H7 (cell line): ENCODE measurements at places on chromosomes 2 and 18.
A peak's percentile ranks its signal among the peaks of the same experiment; 100 is the strongest.

DNA sequence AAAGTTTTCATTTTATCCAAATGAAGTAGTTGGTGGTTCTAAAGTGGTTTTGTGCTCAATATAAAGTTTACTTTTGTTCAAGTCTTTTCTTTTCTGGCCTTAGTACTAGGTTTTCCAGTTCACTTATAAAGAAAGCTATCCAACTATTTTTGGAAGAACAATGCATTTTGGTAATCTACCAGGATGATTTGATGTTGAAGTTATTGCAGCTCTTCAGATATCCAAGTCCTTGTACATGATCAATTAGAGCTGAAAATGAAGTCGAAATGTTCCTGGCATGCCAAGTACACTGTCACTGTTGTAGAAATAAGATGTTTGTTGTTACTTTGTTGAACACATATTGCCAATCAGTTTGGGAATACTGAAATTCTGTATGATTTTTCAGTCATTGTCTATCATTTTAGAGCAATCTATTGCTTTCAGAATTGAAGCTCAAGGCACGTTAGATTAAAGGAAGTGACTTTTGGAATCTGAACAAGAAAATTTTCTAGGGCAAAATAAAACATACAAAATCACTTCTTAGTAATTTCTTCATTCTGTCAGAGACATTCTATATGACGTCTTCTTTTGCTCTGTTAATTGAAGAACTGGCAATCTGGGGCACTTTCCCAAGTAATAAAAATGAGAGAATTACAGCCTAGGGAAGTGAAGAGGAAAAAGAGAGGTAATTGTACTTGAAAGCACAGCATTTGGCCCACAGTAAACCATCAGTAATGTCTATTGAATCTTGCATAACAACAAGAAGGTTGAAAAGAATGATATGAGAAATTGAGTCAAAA lies 232.3 kb downstream of the MREG start:
- DNase-seq = no peak

GRCh38 chr18:28855989-28856388 lies 679.1 kb upstream of the CDH2 start:
- no peak for DNase-seq

DNA sequence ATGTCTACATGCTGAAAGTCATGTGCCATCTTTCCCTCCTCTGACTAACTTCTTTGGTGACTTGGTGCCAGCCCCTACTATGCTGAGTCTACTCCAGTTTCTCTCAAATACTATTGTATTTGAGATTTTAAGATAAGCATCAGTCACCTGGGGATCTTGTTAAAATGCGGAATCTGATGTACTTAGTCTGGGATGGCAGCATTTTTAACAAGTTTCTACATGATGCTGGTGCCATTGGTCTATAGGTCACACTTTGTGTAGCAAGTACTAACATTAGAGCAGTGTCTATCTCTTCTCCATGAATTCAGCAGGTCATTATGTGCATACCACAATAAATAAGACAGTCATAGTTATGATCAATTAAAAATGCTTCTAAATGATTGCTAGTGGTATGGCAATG lies 106.9 kb downstream of the CERS6 start:
- no peak for DNase-seq

DNA sequence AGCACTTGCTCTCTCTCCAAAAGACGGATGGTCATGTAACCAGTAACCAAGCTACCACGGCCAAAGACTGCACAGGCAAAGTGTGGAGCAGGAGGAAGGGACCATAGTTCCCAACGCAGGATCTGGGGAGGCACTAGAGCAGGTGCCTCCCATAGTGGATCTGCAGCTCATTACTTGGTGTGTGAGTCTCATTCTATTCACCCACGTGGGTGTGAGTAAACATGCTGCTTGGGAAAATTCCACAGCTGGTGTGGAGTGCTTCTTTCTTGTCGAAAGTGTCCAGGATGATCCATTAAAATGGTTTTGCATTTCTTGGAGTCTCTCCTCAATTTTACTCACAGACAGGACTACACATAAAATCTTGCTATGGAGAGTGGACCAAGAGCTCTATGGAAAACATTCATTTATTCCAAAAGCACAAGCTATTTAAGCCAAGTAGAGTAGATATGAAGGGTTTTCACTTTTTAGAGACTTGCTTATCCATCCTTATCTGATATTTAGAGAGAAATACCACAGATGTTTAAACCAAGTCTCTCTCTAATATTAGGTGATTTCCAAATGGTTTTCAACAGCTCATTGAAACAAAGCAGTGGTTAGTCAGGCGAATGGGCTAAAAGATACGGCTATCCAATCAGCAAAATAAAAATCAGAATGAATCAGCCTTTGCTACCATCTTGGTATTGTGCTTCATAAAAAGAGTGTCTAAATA lies 104.3 kb upstream of the CCDC195 start:
- DNase-seq = no peak

- no peak for DNase-seq
These were observed 51.2 kb downstream of the MTCL1 start for GRCh38 chr18:8756571-8756970.

GRCh38 chr2:171813126-171813525 lies 80.9 kb downstream of the SLC25A12 start:
- no peak for DNase-seq

GRCh38 chr2:238808761-238809160 lies 39.1 kb upstream of the TWIST2 start:
- no peak for DNase-seq

DNA sequence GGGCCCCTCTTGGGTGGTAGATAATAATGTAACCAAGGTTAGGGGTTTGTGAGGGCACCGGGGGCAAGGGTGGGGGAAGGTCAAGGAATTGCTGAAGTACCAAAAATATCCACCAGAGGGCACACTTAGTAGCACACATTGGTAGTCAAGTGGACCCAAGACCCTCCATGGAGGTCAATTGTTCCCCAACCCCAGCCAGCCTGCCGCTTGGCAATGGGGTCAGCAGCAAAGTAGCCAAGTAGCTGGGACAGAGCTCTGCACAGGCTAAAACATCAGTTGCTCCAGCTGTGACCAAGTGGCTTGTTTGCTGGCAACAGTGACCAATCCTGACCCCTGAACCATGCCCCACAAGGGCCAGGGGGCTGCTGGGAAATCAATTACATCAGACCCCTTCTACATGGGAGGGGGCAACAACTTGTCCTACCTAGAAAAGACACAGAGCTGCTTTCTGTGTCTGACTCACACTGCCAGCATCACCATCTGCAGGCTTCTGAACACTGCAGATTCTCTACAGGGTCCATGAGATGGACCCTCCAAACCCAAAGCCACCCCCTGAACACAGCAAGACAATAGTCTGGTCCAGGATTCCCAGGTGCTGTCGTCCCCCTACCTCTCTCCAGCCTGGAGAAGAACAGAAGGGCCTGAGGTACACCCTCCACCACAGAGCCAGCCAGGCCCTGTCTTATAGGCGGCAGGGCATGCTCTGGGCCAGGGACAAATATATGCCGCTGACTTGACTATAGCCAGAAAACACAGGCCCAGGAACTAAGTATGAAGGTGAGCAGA lies 76.0 kb downstream of the EMX1 start:
- peak; percentile 96 for DNase-seq

GRCh38 chr2:8158711-8159110 lies 523.1 kb upstream of the ID2 start:
- peak; percentile 42 for DNase-seq

DNA sequence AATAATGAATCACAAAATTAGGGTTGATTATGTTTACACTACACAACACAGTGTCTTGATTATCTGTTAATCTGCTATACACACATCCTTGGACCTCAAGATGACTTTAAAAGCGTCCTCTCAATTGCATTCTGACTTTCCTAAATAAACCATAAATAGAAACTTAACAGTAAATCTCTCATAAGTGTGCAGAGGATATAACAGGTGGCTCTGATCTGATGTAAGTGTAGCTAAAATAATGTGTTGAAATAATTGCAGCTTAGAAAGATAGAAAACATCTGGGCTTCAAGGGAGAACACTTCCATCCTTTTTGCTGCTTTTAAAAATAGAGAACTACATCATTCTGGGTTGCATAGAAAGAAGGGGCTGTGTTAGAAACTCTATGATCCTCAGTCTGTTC lies 78.4 kb upstream of the EFEMP1 start:
- no peak for DNase-seq

DNA sequence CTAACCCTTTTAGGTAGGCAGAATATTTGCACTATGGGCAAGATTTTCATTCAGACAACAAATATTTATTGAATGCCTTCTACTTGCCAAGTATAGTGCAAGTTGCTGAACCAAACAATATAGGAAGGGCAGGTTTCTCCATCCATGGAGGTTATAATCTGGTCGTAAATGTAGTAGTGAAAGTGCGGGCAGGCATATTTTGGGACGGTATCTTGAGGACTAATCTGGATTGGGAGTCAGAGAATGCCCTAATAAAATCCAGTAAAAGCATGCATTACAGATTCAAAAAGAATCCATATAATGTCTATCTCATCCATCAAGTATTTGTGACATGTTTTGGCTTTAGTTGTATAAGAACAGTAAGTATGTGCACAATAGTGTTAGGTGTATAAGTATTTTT lies 1.7 kb upstream of the NDUFV2 start:
- DNase-seq = no peak

- DNase-seq = no peak
These were observed 48.4 kb downstream of the ATP8B1 start for GRCh38 chr18:57754577-57755338.

GRCh38 chr18:61402726-61403125 lies 69.5 kb downstream of the CDH20 start:
- DNase-seq = no peak

DNA sequence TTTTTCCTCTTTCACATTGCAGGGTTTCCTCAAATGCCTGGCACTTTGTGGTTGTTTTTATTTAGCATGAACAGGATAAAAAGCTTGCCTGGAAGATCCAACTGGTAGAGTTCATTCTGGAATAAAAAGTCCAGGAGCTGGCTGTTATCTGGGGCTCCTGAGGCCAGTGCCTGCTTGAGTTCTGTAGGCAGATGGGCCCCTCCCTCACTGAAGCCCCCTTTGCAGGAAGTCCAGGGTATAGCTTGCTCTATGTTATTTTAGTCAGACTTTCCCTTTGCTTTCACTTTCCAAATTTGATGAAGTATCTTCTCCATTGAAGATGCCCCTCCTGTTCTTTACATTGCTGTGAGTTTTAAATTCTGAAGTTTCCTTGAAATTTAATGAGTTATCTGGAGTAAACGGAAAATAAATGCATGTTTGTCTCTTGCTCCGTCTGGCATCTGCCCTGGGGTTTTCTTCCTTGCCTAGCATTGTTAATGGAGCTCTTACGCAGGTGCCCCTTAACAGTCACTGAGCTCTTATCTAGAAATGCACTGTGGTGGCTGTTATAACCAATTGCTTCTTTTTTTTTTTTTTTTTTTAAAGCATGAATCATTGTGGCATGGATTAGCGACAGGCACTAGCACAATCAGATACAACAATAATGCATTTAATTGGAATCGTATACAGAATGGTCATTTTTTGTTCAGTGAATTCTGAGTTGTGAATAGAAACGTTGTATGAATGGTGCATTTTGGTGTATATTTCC lies 27.0 kb upstream of the LPIN1 start:
- no peak for DNase-seq

- peak; percentile 44 for DNase-seq
These were observed 354.6 kb upstream of the SETBP1 start for GRCh38 chr18:44325903-44326635.

DNA sequence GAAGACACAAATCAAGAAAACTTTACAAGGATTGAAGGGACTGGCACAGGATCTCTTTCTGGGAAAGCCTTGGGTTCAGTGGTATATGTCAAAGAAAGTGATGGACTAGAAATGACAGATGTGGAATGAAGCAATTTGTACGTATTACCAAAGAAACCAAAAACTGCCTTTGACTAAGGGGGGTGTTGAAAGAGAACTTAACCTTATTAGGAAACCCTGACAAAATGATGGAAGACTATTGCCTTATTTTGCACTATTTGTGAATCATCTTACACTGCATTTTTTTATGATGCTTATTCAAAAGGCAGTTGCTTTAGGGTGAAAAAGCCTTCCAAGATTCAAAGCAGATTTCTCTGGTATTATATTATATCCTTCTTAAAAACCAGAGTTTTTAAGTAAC lies 4.0 kb downstream of the TSGA10 start:
- no peak for DNase-seq

DNA sequence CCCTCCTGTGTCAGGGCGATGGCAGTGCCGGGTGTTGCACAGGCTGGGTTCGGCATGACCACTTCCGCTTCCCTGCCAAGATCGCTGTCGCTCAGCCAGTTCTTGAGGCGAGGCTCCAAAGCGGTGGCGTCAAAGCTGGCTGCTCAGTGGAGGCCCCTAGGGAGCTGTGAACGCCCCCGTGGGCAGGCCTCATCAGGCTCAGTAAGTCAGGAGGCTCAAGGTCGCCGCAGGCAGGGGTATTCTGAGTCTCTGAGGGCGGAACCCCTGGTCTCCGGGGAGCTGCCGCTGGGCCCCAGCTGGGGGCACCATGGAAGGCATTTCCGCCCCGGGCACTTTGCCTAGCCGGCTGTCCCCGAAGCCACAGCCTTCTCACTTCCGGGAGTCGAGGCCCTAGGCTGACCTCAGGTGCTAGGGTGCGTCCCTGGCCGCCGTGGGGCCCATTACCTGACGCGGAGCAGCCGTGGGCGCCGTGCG lies 210.4 kb downstream of the SOCS6 start:
- peak; percentile 47 for DNase-seq

GRCh38 chr2:101190747-101191516 lies 39.8 kb upstream of the TBC1D8 start:
- DNase-seq = no peak

DNA sequence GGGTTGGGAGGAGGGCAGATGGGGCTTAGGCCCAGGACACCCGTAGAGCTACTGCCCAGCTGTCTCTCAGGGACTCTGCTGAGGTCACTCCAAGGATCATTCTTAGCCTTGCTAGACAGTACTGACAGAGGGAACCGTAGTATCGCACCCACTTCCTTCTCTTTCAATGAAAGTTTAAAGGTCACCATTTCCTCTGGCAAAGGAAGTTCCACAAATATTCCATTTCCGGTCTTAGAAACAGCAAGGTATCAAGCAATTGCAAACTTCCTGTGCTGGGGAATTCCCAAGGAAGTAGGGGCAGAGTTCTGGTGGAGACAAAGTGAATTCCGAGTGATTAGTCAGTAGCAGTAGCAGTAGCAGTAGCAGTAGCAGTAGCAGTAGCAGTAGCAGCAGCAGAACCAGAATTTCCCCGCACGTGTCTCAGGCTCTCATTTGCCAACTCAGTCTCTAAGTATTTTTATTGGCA lies 24.7 kb downstream of the IL1B start:
- no peak for DNase-seq

DNA sequence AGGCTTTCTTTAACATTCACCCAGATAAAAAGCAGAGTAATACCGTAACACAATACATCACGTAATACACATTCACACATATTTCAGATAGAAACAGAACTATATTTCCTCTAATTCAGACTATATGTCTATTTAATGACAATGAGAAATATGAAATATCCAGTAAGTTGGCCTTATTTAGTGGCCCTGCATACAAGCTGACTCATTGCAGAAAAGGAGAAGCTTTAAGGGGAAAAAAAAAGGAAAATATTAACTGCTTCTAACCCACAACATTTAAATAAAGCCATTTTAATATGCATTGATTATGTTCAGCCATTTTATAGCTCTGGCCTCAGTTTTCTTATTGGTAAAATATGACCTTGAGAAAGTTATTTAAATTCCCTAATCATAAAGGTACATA lies 94.8 kb downstream of the PPP1R1C start:
- no peak for DNase-seq

GRCh38 chr2:158818511-158818910 lies 23.4 kb downstream of the DAPL1 start:
- DNase-seq = no peak

GRCh38 chr2:156803967-156804366 lies 367.8 kb downstream of the GPD2 start:
- no peak for DNase-seq
